Stimulated activated CD4-positive, alpha-beta T cell treated with anti-CD3 and anti-CD28 coated beads, TNF-alpha, amount 100 ng/mL, for 24 hours (primary cell): ENCODE measurements at places on chromosomes 12 and 14.

DNA sequence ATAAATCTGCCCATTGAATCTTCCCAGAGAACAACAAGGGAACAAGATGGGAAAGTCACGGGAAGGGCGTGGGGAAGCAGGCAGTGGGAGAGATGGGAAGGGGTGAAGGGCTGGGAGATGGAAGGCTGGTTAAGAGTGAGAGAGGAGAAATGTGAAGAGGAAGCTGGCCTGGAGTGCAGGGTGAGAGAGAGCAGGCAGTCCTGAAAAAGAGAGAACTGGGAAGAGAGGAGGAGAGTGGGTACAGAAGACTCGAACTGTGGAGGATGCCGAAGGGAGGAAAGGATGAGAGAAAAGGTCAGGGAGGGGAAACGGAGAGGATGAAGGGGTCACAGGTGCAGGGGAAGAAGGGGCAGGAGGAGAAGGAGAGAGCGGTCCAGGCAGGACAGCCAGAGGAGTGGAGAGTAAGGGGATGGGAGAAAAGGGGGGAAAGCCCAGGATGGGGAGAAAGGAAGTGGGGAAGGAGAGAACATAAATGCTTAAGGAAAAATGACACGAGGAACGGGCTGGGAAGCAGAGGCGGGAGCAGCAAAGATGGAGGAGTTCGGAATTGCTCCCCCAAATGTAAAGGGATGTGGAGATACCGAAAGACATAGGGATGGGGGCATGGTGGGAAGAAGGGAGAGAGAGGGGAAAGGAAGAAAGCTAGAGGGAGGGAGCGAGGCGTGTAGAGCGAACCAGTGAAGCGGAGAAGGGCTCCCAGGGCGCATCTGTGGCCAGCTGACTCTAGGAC, 1.2 kb downstream of the PIANP start:
- DNase-seq = no peak

DNA sequence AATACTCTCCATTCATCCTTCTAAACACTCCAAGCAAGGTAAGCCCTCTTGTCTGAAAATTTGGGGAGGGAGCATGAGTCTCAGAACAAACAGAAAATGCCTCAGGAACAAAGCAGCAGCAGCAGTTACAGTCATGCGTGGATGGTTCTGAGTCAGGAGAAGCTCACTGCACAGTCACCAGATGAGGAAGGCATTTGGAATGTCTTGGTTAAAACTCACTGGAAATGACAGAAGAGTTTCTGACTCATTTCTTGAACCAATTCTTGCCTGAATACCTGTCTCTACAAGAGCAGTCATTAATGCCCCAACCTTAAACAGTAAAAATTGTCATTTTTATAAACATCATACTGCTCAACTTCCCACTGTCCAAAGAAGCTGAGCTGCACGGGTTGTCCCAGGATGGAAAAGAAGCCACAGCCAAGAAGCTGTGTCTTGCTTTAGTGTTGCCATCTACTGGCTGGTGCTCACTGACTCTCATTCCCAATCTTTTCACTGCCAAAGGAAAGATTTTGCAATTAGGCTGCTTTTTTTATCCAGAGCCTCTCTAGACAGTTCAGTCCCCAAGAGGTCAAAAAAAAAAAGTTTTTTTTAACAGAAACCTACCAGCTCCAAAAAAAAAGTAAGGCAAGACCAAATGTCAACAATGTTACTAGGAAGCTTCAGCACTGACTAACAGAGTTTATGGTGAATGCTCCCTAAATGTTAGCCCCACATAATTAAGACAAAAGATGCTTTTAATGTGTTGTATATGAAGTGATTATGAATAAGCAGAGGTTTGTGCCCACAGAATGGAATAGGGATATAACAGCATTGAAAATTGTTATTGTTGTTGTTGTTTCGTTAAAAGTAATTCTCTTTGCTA, 40.4 kb downstream of the KICS2 start:
- no peak for DNase-seq

GRCh38 chr14:102927346-102927877, 4.9 kb downstream of the AMN start:
- DNase-seq = no peak

GRCh38 chr12:56231184-56231582, 1.3 kb downstream of the SLC39A5 start:
- DNase-seq = no peak

DNA sequence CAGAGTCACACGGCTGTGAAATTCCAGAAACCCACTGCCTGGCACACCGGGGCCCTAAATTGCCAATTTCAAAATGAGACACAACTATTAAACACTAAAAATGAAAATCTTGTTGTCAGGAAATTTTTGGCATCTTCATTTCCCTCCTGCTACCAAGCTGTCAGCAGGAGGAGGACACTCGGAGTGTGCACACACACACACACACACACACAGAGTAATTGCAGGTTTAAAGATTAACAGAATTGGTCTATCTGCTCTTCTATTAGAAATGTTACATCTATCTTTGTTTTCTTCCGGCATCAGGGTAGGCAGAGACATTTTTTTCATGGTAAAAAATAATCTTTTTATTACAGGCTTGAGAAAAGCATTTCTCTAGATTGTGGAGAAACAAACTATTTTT, 314.2 kb downstream of the EGLN3 start:
- no peak for DNase-seq

DNA sequence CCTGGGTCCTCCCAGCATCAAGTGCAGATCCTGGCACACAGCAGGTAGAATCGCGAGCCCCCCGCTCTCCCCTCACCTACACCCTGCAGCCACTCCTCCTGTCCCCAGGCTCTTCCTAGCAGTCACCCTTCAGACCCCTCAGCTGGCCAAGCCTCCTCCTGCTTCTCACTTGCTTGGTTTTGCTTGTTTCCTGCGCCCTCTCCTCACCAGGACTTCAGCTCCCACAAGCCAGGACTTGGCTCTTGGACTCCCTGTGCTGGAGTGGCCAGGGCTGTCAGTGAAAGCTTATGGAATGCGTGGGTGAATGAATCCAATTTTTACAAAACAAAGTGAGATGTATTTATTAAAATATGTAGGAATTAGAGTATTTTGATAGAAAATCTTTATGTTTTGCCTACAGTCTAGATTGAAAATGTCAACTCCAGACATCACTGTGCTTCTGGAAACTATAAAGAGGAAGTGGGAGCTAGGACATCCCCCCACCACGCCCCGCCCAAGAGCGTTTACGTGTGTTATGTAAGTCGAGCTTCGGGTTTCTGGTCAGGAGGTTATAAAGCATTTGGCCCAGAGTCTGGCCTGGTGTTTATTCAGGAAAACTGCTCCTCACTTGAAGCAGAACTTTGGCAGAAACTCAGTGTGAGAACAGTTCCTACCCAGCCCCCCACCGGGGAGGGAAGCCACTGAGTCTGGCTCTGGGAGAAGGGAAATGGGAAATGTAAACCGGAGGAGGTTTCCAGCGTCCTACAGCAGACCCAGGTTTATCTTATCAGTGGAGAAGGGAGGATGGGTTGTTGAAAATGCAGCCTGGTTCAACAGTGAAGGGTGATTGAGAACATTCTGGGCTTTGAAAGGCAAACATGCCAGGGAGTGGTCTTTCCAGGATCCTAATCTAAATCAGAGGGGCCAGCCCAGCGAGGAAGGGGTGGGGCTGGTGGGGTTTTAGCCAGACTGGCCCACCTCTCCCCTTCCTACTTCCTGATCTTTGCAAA, 8.8 kb downstream of the ALDH2 start:
- DNase-seq = no peak

- DNase-seq = no peak
These were observed 29.8 kb upstream of the CAPRIN2 start for GRCh38 chr12:30784508-30784907.

GRCh38 chr12:40970320-40970907, 217.7 kb upstream of the PDZRN4 start:
- no peak for DNase-seq

DNA sequence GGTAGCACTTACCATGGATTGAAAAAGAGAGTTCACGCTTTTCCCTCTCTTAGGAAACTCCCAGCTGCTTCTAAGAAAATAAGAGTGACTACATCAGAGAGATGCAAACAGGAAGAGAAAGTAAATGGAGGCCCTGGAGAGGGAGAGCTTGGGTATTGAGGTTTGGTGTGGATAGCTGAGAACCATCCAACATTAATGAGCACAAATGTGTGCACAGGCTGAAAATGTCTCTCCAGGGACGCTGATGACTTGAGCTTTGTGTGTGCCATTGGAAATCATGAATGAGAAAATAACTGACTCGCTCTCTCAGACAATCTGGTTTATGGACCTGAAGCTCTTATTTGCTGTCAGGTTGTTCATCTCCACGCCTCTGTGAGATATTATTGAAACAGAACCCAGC, 318.8 kb downstream of the NRXN3 start:
- no peak for DNase-seq

- no peak for DNase-seq
These were observed 795 bp downstream of the LMBR1L start for GRCh38 chr12:49109641-49110463.

- peak; percentile 48 for DNase-seq
These were observed 37.5 kb downstream of the CHST11 start for GRCh38 chr12:104494137-104494792.

GRCh38 chr14:93078870-93079269, 36.9 kb downstream of the ITPK1 start:
- DNase-seq = no peak

- DNase-seq = no peak
These were observed 121.8 kb downstream of the TBC1D30 start for GRCh38 chr12:64946132-64946829.

DNA sequence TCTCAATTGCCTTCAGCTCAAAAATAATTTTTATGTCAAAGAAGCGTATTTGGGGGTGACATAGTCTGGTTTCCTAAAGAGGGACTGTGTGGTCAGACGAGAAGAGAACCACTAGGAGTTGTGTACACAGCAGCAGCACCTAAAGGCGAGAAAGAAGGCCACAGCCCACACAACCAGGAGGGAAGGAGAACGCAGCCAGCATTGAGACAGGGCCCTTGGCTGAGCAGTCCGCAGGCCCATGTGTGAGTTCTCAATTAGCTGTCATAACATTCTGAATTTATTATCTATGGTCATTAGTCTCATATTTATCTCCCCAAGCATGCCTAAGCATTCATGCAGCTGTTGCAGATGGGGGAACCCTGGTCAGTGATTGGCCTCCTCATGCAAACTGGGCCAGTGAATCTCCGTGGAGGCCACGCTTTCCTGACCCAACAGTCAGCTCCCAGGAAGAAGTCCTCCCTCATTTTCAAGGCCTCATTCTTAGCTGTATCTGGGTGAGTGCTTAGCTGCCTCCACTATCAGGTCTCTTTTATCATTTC, 81.2 kb upstream of the ATF7IP start:
- no peak for DNase-seq

DNA sequence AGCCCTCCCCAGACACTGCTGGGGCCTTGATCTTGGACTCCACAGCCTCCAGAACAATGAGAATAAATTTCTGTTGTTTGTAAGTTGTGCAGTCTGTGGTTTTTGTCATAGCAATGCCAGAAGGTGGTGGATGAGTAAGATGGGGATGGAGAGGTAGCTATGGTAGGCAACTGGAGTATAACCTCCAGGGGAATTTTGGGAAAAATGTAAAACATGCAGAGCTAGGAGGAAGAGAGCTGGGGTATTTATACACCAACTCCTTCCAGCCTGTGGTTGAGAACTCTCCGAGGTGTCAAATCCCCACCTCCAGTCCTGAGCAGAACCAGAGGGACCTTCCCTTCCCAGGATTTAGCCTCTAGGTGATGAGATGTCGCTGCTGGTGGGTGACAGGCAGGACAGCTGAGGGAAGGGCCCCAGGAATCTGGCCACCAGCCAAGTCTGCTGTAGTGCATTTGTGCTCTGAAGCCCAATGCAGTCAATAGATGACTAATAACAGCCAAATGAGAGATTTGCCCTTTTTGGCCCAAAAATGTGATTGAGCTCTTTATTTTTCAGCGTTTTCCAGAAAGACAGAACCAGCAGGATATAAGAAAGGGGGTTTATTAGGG, 19.1 kb upstream of the CEP170B start:
- DNase-seq = no peak

- no peak for DNase-seq
These were observed 80.4 kb upstream of the SINHCAF start for GRCh38 chr12:31406345-31406744.

DNA sequence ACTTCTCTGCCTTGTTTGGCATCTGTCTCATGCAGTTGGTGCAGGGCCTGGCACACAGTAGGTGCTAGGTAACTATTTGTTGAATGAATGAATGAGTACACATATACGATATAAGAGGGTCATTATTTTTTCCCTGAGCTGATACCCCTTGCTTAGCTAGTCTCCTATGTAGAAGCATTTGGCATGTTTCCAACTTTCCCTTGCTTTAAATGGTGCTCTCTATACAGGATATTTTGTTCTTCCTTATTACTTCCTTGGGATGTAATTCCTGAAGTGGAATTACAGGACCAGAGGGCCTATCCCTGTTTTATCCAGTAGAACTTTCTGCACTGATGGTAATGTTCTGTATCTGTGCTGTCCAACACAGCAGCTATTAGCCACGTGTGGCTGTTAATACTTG, 250.1 kb upstream of the PWP1 start:
- DNase-seq = no peak

DNA sequence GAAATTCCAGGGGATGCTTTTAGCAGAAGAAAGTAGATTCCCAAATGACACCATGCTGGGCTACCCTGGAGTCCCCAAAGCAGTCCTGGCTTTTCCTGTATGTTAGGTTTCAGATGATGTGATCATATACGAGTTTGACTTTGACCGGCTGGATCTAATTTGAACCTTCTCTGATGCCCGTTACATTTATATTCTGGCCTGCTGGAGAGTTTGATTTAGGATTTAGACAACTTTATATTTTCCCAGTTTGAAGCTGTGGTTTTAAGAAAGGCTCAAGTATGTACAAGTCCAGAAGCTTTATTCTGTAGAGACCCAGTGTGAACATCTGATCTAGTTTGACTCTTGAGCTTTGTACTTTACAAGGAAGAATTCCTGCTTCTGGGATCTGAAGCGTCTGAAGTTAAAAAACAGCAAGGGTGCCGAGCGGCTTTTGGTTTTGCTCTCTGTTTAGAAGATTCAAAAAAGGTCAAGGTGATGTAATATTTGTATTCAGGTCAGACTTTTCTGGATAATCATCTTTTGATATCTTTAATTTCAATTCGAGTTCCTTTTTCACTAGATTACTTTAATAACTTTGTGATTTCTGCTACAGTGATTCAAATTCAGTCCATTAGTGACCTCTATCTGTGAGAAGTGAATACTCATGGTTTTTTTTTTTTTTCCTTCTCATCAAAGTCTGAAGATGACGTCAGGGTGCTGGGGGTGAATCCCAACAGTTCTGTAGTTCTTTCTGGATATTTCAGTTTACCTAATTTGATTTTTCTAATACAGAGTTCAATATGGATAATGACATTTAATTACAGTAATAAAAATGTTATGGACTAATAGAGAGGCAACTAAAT, 6.3 kb downstream of the FLRT2 start:
- DNase-seq = no peak

- no peak for DNase-seq
These were observed 29.5 kb upstream of the ZNF740 start for GRCh38 chr12:53151039-53151438.
